ENCODE measurements at places on chromosomes 7 and 10.

- no peak overlapping the region for H3K4me3 ChIP-seq
- H3K27me3 ChIP-seq, result no peaks in the 10 kb centered on the region
- H3K36me3 ChIP-seq, result no peaks in the 10 kb centered on the region
- no peak overlapping the region for H3K27ac ChIP-seq
These were observed 400.6 kb upstream of the VSTM2A start for GRCh38 chr7:54141576-54141975.

- H3K27ac ChIP-seq, result no peak overlapping the region
- no peak overlapping the region for H3K4me3 ChIP-seq
- no peaks in the 10 kb centered on the region for H3K36me3 ChIP-seq
- no peaks in the 10 kb centered on the region for H3K27me3 ChIP-seq
These were observed 75.9 kb upstream of the MAGI2 start for GRCh38 chr7:79529214-79529880.

DNA sequence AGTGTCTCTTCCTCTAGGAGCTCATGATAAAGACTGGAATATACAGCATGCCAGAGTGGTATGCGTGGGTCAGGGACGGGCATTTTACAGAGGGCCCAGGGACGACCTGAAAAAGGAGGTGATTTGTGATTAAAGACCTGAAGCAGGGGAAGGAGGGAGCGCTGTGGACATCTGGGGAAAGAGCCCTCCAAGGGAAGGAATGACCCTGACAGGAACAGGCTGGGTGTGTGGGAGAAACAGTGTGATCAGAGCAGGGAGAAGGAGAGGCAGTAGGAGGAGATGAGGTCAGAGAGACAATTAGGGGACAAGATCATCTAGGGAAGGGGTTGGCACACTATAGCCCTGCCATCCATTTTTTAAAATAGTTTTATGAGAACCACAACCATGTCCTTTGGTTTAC lies 3.4 kb upstream of the RASSF4 start:
- H3K4me1 ChIP-seq, result peaks cover 17% of the 10 kb centered on the region
- H3K36me3 ChIP-seq, result peaks cover 22% of the 10 kb centered on the region
- H3K27me3 ChIP-seq, result no peaks in the 10 kb centered on the region
- H3K27ac ChIP-seq, result no peak overlapping the region
- no peak for DNase-seq

GRCh38 chr10:118471863-118472262 lies 123.6 kb downstream of the PRLHR start:
- no peaks in the 10 kb centered on the region for H3K36me3 ChIP-seq
- no peak overlapping the region for H3K4me3 ChIP-seq
- no peaks in the 10 kb centered on the region for H3K4me1 ChIP-seq
- H3K27ac ChIP-seq, result no peak overlapping the region
- H3K27me3 ChIP-seq, result peaks cover 12% of the 10 kb centered on the region

DNA sequence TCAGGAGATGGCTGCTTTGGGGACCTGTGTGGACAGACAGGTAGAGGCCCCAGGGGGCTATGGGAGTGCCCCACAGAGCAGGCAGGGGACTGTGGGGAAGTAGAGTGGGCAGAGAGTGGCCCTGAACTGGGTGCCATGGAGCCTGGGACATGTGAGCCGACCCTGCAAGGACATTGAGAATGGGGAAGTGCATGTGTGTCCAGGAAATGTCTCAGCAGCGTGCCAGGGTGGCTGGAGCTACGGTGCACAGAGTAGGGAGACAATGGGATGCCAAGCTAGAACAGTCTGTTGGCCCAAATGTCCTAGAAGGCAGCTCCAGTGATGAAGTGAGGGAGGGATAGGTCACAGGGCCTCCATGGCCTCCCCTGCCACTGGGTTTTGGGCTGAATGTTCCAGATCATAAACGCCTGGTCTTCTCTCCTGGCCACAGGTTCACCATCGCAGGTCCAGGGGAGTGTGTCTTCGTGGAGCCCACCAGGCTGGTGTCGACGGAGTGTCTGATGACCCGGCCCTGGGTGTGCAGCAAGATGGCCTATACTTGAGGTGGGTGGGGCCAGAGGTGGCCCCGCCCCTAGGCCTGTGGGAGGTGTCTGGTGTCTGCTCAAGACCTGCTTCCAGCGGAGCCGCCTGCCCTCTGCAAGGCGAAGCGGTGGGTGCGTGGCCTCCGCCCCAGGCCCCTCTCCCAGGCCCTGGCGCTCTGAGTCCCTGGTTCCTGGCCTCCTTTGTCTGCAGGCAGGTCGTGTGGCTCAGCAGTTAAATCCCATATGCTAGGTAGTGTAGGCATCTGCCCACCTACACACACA lies 20.5 kb downstream of the CLEC2L start:
- no peaks in the 10 kb centered on the region for H3K4me1 ChIP-seq
- H3K4me3 ChIP-seq, result no peak overlapping the region

GRCh38 chr7:120996333-120996987 lies 7.9 kb downstream of the CPED1 start:
- H3K27me3 ChIP-seq, result peaks cover 14% of the 10 kb centered on the region
- no peak overlapping the region for H3K4me3 ChIP-seq
- H3K4me1 ChIP-seq, result peaks cover 16% of the 10 kb centered on the region

DNA sequence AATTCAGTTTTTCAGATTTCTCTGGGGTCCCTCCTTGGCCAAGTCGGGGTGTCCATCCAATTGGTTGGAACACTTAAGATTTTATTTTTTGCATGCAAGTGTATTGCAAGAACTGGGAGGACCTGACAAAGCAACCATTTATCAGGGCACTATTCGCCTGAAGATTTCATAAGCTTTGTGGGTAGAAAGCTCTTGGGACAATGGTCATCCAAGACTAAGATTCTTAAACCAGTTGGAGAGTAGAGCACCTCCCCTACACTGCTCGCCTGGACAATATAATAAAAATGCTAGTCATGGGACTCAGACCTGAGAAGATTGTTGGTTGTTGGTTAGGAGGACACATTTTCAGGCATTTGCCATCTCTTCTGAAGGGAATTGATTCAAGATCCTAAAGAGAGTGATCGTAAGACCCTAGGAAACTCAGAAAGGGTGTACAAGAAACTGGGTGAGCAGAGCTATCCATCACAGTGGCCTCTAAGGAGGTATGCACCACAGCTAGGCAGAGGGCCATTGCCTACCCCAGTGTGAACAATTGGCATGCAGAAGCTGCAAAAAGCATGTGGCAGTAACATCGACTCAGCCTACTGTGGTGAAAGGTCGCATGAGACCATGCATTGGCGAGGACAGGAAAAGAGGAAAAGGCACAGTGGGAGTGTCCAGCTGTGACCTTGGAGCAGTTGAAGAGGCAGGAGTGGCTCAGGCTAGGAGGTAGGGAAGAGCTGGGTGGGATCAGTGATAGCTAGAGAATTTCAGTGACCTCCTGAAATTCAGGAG lies 1235.3 kb upstream of the AUTS2 start:
- no peak overlapping the region for H3K27ac ChIP-seq
- H3K36me3 ChIP-seq, result peaks cover 3% of the 10 kb centered on the region
- no peaks in the 10 kb centered on the region for H3K4me1 ChIP-seq
- H3K27me3 ChIP-seq, result no peaks in the 10 kb centered on the region

DNA sequence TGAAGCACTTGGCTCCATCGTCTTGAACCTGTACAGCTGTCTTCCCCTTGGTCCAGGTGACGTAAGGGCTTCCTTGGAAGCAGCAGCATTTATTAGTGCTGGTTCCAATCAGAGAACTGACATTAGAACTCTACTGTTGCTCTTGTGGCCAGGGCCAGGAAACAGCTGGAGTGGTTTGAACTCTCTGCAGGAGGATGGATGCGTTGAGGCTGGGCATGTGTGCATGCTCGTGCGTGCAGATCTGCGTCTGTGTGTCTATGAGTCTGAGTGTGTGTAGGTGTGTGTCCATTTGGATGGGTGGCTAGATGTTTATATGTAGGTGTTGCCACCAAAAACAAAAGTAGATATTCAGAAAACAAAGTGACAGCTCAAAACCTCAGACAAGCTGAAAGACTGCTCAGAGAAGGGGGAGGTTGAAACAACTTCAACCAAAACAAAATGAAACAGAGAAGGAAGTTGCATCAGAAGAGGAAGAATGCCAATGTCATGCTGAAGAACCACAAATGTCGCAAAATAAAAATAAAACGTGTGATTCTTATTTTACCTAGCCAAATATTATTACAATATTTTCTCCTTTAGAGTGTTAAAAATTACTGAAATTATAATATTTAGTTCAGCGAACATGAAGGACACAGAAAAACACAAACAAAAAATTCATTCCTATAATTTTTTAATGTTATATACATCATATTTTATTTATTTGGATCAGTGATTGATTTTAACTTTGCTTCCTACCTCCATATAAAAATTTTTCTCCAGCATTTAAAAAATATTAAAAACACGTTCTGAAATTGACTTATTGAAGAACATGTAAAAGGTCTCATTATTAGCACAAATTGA lies 96.1 kb upstream of the MKLN1 start:
- DNase-seq, result peak; percentile 38
- H3K4me1 ChIP-seq, result peaks cover 18% of the 10 kb centered on the region
- peak overlapping the region; percentile 80 for H3K4me3 ChIP-seq
- no peaks in the 10 kb centered on the region for H3K27me3 ChIP-seq
